ENCODE measurements at places on chromosomes 6 and 20.

DNA sequence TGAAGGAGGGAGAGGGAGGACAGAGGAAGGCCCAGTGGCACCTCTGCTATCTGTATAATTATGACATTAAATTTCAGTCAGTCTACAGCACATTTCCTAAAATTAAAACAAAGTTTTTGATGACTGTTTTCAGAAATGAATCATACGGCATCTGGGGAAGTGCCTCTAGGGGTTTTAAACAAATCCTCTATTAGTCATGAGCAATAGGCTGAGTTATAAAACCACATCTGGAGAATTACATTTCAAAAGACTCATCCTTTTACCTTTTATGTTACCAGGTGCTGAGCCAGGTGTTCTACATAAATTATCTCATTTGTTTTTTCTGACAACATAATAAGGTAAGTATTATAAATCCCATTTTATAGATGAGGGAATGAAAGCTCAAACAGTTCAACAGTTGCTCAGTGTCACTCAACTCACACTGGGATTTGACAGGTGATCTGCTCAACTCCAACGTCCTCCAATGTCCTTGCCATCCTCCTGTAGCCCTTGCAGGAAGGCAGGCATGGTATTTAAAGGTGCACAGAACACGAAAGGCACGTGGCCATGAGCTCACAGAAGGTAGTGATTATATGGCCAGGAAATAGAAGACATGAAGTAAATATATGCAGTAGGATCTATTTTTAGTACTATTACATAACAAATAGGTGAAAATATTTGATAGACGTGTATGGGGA, 184.2 kb upstream of the MAN1A1 start:
- DNase-seq, result peak; percentile 75

DNA sequence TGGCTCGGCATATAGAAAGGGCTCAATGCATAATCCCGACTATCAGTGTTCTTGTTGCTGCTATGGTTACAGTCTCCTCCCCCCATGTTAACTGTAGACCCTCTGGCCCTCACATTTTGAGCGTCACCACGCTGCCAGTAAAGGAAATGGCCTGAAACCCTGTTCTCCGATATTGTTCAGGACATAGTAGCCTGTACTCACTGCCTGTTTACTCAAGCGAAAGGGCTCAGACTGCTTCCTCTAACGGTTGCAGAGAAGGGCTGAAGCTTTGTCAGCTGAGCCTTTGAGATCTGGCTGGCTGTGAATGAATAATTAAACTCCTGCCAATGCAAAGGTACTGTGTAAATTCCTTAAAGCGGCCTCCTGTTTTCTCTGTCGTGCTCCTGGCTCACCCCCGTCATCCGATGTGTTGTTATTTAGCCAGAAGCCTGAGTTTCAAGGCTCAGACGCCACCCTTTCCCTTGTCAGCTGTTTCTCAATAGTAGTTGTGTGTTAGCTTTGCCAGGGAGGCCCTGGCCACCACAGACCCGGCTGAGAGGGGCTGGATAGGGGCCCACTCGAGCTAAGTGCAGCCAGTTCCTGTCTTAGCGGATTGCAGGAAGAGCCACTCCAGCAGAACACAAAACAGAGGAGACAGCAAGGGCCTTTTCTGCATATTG, 31.2 kb upstream of the RALGAPA2 start:
- DNase-seq, result no peak

- DNase-seq, result peak; percentile 2
Measured at GRCh38 chr20:17036541-17036940, 190.3 kb upstream of the PCSK2 start.

DNA sequence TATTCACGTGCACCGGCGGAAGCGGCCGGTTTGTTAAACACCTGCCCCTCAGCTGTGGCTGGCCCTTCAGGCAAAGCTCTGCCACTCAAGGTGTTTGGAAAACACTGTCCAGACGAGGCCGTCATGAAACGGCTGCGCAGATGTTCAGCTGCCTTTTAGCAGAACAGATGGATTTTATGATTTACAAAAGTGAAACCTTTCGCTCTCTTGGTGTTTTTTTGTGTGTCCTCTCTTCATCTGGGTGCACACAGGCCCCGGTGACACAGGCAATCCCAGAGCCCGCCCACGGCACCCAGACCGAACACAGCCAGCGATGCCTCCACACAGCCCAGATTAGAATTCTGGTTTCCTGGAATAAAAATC, 397.0 kb downstream of the SMOC2 start:
- no peak for DNase-seq

GRCh38 chr20:528923-529604, 14.5 kb downstream of the CSNK2A1 start:
- DNase-seq, result peak; percentile 78

DNA sequence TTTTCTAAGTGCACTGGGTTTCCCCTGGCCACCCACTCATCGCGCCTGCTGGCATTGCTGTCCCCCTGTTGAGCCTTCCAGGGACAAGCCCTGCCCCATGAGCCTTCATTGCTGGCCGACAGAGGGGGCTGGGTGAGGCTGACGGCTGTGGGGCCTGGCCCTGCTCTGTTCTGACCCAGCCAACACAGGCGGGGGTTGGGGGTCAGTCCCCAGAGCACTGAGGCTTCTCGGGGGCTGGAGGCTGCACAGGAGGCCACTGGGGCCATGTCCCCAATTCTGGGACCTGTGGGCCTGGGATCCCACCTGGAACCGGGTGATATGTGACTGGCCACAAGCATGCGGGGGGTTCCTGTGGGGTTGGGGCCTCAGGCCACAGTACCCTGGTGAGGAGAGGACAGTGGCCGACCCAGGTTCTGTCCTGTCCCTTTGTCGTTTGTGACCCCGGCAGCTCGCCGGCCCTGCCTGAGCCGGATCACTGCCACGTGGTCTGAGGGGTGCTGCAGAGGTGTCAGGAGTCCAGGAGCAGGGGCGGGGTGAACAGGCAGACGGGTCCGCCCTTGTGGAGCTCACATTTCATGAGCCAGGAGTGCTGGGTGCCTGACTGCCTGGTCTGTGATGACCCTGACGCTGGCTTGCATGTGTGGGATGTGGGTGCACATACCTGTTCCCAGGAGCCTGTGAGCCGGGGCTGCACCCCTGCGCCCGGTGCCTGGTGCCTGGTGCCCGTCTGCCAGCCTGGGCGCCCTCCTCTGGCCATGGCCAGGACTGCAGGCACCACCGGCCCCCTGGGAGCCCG, 2.1 kb upstream of the COL20A1 start:
- peak; percentile 45 for DNase-seq

GRCh38 chr20:49747707-49748524, 34.2 kb upstream of the B4GALT5 start:
- peak; percentile 68 for DNase-seq

DNA sequence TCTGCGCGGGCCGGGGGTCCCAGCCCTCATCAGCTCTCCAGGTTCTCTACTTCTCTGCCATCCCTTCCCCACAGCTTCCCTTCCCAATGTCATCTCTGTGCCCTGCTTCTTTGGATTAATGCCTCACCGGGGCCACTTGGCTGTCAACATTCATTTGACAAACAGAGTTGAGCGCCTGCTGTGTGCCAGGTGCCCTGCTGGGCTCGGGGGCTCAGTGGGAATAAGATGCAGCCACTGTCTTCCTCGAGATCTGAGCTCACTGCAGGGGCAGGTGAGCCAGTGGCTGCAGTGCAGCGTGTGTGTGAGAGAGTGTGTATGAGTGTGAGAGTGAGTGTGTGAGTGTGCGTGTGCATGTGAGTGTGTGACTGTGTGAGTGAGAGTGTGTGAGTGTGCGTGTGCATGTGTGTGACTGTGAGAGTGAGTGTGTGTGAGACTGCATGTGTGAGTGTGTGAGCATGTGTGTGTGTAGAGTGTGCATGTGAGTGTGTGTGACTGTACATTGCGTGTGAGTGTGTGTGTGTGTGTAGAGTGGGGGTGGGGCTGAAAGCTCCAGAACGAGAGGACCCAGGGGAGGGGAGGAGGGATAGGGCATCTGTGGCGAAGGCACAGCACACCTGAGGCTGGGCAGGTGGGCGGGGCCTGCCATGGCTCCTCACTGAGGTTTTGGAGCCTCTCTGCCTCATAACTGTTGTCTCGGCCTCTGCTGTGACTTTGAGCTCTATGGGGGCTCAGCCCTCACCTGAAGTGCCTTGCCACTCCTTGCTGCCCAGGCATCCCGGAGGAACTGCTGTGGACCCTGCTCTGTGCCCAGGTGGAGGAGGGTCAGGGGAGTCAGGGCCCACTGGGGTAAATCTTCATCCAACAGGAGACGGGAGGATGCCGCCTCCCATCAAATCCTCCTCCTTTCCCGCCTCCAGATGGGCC, 36.5 kb upstream of the PHACTR3 start:
- no peak for DNase-seq

DNA sequence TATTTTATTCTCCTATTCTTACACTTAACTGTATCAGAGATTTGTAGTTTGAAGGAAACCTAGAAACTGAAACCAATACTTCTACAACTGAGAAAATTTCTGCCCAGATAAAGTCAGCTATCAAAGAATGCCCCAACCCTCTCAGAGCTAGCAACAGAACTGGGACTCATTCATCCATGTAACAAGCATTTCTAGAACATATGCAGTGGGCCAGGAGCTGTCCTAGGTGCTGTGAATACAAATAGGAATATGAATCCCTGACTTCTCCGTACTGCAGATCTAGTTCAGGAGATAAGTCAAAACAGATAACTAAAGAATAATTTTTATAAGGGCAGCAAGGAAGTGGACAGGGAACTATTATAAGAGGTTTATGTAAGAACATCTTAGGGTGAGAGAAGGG, 654.1 kb upstream of the NOX3 start:
- DNase-seq, result peak; percentile 2

DNA sequence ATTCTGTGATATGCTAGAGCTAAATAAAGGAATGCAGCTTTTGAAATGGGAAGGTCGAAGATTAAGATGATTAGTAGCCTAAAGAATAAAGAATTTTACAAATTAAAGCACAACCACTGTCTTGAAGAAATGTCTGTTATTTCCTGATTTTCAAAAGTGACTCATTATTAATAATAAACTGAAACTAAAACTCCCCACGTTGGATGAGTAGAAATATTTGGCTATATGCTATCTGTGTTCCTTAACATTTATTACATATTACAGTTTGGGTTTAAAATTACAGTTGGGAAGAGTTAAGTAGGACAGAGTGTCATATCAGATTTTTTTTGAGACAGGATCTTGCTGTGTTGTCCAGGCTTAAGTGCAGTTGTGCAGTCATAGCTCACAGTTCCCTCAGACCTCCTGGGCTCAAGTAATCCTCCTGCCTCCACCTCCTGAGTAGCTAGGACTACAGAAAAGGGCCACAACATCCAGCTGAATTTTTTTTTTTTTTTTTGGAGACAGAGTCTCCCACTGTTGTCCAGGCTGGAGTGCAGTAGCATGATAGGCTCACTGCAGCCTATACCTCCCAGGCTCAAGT, 47.1 kb downstream of the AKIRIN2 start:
- peak; percentile 50 for DNase-seq

- DNase-seq, result no peak
Measured at GRCh38 chr6:70377372-70377771, 35.9 kb upstream of the FAM135A start.

DNA sequence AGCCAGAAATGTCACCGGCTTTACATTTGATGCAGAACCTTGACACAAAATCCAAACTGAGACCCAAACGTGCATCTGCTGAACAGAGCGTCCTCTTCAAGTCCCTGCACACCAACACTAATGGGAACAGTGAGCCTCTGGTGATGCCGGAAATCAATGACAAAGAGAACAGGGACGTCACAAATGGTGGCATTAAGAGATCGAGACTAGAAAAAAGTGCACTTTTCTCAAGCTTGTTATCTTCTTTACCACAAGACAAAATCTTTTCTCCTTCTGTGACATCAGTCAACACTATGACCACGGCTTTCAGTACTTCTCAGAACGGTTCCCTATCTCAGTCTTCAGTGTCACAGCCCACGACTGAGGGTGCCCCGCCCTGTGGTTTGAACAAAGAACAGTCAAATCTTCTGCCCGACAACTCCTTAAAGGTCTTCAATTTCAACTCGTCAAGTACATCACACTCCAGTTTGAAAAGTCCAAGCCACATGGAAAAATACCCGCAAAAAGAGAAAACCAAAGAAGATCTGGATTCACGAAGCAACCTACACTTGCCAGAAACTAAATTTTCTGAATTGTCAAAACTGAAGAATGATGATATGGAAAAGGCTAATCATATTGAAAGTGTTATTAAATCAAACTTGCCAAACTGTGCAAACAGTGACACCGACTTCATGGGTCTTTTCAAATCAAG, 108.4 kb downstream of the RTN4IP1 start:
- DNase-seq, result no peak

- DNase-seq, result peak; percentile 22
Measured at GRCh38 chr6:52285177-52286068, 881 bp upstream of the MCM3 start.

DNA sequence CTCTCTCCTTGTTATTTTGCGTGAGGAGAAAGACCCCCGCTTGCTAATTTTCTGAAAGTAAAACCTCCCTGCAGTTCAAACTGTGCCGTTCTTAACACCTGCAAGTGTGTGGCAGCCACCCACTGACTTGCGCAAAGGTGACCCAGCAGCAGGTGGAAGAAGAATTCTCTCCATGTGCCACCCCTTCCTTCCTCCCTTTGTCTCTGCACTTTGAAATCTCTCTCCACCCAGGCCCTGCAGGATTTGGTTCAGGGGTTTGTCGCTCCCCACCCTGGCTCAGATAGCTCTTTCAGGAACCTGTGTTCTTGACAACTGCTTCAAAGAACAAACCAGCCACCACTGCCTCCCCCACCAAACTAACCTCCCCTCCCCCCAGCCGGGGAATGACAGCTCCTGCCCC, 41.4 kb downstream of the ZNF831 start:
- no peak for DNase-seq

GRCh38 chr20:49699200-49699992, 14.3 kb downstream of the B4GALT5 start:
- peak; percentile 79 for DNase-seq

GRCh38 chr20:6007094-6007528, 46.7 kb downstream of the LRRN4 start:
- peak; percentile 7 for DNase-seq

- no peak for DNase-seq
Measured at GRCh38 chr20:13265941-13266340, 44.9 kb downstream of the ISM1 start.

DNA sequence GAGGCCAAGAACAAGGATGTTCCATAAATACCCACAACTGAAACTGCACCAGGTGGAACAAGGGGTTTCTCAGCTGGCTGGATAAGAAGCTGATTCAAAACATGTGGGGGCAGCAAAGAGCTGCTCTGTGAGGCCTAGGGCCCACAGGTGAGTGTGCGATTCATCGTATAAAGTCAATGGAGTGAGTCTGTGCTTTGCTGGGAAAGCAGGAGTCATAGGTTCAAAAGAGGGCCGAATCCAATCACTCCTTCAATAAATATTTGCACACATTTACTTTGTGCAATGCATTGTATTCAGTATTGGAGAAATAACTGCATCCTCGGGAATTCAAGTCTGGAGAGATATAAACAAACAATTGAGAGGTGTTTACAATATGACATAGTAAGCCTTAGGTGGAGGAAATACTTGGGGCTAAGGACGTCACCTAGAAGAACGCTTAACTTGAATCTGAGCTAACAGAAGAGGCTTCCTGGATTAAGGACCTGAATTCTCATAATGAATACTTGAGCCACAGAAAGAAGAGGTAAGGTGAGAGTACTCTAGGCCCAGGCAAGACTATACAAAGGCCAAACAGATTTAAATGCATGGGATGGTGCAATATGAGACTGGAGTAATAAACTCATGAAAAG, 83.7 kb upstream of the TMEM30A start:
- DNase-seq, result no peak

GRCh38 chr20:54237116-54237943, 29.4 kb downstream of the PFDN4 start:
- no peak for DNase-seq

Data from EH (cell line).